ENCODE measurements at places on chromosomes 16 and 17.

GRCh38 chr17:15510361-15510760 lies 42.9 kb upstream of the CDRT4 start:
- DNase-seq, result no peak

GRCh38 chr16:4015275-4016004 lies 100.8 kb downstream of the ADCY9 start:
- DNase-seq, result peak; percentile 91

DNA sequence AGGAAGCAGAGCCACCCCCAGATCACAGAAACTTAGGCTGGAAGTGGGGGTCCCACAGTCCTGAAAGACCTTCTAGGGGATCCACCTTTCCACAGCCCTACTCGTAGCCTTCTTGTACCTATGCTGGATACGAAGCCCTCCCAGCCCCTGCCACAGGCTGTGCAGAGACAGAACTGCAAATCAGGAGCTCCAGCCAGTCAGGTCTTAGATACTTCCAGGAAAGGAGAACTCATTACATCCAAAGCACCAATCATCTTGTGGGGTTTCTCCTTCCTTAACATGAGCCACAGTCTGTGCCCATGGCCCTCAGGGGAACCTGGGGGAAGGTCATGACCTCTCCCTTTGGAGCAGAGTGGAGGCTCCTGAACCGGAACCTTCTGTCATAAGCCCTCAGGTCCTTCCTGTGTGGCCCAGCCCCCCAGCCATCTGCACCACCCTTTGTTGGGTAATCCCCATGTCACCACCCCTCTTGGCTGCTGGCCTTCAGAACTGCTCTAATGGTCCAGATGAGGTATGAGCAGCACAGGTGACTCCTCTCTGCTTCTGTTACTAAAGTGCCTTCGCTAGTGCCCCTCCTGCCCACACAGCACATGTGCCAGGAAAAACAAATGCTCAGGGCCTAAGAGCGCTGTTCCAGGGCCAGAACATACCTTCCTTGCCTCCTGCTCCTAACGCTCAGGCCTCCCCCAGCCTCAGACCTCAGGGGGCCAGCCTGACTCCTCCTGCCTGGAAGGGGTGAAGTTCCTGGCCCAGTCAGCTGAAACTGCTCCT lies 14.6 kb downstream of the SRCIN1 start:
- peak; percentile 78 for DNase-seq

GRCh38 chr16:89903908-89904515 lies 14.7 kb upstream of the MC1R start:
- DNase-seq, result no peak

- no peak for DNase-seq
Measured at GRCh38 chr16:67163164-67163998, 1.2 kb upstream of the HSF4 start.

DNA sequence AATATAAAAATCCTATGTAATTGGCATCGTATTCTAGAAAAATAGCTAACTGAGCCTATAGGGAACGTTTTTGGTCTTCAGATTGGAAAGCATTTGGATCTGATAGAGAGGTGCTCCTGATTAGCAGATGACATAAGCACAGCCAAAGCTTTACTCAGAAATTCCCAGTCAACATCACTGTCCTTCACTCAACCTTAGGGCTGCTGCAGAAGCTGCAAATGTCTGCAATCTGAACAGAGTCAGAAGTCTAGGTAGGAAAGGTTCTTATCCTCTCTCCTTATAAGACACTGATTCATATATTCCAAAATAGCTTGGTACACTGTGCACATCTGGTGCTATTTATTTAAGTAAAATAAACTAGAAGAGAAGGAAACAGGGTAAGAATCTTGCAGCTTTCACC lies 19.2 kb downstream of the STRADA start:
- DNase-seq, result no peak

DNA sequence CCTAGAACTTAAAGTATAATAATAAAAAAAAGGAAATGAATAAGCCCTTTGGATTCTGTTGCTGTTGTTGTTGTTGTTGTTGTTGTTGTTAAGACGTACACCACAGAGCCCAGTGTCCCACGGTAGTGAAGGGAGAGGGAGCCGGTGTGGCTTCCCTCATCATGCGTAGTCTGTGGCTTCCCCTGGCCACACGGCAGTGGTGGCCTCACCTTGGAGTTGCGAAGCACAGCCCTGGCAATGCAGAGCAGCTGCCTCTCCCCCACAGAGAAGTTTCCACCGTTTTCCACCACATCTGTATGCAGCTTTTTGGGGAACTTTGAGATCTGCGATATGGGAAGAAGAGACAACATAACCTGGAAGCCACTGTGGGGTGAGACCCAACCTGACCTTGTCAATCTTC lies 14.1 kb upstream of the ABCC12 start:
- no peak for DNase-seq

- no peak for DNase-seq
Measured at GRCh38 chr17:80939151-80940145, 52.2 kb upstream of the CHMP6 start.

- no peak for DNase-seq
Measured at GRCh38 chr17:46818316-46818928, at the start of gene WNT3. TSS of gene WNT3 (minus strand) at chr17:46818692. CDS start at chr17:46818597, 95 bp downstream.

- DNase-seq, result no peak
Measured at GRCh38 chr17:69282002-69282401, 44.9 kb downstream of the ABCA5 start.

- DNase-seq, result no peak
Measured at GRCh38 chr17:44827863-44828262, 2.2 kb downstream of the GJC1 start.

All from HepG2 (cell line).